SIG-M5 (cell line): ENCODE measurements at places on chromosomes 5 and 9.

- no peak for DNase-seq
Measured at GRCh38 chr5:14185326-14186058, 42.4 kb downstream of the TRIO start.

DNA sequence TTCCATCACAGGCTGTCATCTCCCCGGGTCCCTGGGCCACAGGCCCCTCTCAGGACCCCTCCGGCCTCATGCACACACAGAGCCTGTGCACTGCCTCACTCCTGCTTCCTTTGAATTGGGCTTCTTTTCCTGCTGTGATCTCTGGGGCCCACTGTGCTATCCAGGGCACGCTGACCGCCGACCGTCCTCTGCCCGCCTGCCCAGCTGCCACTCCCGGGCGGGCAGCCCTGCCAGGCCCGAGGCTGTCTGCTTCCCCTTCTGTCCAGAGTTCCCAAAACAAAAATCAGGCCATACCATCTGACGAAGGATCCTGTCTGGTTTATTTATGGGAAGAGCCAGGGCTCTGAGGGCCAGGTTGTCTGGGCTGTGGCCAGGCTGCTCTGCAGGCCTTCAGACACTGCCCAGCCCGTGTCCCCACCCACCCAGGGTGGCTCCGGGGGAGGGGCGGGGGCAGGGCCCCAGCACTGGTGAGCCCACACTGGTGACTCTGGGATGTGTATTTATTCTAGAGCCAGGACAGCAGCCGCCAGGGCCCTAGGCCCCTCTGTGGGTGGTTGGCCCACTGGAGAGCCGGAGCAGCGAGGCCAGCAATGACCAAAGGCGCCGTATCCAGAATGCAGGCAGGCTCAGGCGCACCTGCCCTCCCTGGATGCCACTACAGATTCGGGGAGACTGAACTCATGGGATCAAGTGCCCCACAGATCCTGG is 57.0 kb downstream of the ADAMTS2 start:
- DNase-seq, result no peak

- no peak for DNase-seq
Measured at GRCh38 chr9:99166149-99166548, 55.6 kb downstream of the ALG2 start.

DNA sequence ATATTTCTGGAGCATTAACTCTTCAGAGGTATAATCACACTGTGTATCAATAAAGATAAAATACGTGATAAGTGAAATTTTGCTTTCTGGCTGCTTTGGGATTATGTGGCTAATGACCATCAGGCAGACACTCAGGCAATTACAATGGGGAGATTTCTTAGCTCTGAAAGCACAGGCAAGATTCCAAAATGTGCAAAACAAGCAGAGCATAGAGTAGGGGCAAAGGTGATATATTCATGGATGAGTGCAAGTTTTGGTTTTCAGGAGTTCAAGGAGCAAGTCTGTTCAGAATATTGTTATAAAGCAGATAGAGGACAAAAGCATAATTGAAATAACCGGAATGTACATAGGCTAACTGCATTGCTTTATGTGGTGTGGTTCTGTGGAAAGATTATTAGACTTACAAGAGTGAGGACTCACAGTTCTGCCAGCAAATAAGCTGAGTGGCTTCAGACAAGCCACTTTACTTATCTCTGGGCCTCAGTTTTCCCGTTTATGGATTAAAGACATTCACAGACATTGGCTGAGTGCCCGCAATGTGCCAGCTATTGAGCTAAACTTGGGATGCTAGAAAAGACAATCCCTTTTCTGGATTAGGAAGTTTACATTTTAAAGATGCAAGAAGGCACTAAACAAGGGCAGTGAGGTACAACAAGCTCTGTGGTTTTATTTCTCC is 945.6 kb upstream of the ARRDC3 start:
- DNase-seq, result no peak

- peak; percentile 20 for DNase-seq
Measured at GRCh38 chr5:53023969-53024368, 34.8 kb downstream of the ITGA2 start.
